AG10803 (cell line): ENCODE measurements at places on chromosomes 11 and 22.

DNA sequence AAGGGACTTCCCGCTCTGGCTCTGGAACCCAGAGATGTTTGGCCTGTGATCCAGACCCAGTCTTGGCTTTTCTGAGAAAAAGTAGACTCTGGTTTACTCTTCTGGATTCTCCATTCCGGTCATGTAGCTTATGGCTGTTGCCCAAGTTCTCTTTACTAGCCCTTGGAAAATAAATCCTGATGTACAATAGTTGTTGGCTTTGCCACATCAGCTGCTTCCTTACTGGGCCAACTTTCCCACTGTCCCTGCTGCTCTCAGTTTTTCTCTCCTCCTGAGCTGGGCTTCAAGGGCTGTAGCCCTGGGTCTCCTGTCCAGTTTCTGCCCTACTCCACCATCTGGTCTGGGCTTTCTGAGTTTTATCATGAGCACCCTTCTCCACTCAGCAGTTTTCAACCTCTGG, 12.5 kb downstream of the PATZ1 start:
- no peak for DNase-seq

GRCh38 chr22:27441706-27442475, 359.7 kb downstream of the MN1 start:
- no peak for DNase-seq

DNA sequence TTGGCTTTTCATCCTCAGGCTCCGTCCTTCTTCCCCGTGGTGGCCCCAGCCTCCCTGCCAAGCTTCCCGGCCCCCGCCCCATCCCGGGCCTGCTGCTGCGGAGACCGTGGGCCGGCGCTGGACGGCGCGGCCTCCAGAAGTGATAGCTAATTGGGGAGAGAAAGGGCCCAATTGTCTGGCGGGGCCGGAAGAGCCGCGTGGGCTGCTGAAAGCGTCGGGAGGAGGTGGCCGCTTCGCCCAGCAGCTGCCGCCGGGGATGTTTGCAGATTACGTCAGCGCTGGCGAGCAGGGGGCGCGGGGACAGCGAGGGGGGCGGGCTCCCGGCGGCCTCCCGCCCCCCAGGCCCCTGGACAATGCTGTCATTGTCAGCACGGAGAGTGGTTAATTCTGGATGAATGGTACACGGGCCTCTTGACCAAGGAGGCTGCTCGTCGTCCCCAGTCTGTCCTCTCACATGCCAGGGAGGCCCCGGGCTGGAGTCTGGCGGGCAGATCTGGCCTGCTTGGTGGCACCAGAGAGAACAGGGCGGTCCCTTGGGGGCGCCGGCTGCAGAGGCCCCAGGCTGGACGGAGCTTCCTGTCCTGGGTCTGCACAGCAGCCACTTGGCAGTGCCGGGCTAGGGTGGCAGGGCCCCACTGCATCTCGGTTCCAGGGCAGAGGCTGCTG, 1.6 kb downstream of the SMIM38 start:
- DNase-seq = peak; percentile 50

DNA sequence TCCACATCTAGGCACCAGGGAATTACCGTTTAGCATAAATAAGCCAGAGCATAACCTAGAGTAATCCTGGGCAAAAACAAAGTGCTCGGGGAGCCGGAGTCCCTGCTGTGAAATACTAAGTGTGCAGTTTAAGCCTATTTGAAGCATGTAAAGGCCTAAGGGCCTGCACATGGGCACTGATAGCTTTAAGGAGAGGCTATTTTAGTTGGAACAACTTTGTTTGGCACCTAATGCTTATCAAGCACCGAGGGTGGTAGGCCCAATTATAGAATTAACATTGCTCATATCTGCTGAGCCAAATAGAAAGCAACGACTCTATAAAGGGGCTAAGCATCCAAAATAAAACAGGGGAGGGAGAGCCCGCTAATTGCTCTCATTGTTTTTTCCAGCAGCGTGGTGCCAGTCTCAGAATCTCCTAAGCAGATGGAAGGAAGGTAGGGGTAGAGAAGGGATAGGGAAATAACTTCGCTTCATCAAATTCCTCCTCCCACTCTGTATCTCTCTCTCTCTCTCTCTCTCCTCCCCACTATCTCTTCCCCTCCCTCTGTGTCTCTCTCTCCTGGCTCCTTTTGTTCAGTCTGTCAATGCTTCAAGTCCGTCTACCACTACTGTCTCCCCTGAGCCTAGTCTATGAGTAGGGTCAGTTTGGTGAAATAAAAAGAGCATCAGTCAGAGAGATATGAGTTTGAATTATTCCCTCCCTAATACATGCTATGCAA, 292.8 kb downstream of the NXPE2 start:
- DNase-seq = no peak

DNA sequence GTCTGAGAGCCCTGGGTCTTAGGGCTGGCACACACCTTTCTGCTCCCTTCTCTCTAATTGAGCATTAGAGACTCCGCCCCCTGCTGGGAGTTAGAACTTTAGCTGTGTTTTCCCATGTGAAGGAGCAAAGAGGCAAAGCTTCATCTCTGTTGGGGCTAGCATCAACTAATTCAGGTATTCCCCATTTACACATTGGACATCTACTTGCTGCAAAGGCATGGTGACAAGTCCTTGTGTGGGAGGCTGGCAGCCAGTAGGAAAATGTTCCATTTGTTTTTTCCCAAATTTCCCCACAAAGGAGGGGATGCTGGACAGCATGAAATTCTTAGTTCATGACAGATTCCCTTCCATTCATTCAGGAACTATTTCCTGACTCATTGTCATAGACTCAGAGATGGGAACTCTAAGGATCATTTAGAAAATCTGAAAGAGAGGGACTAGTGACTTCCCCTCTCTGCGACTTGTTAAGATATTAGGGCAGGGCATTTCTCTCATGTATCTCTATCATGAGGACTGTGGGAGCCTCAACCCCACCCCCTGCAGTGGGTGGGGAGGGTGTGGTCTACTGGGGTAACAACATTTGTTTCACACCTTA, 3.6 kb downstream of the CD44 start:
- DNase-seq = peak; percentile 78

DNA sequence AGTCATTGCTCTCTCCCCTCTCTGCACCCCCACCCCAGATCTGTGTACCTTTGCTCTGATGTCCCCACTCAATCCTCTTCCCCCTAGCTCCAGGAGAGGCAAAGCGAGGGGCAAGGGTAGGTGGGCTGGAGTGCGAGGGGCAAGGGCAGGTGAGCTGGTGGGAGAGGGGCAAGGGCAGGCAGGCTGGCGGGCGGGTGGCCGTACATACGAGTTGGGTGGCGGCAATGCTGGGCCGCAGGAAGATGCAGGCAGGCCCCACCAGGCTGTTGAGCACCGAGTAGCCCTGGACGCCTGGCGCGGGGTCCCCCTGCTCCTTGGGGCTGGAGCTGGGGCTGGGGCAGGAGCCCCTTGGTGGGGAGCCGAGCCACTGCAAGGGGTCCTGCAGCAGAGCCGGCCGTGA, 908 bp downstream of the CABP2 start:
- DNase-seq = no peak

- DNase-seq = peak; percentile 22
These were observed 1.6 kb downstream of the BRD1 start for GRCh38 chr22:49825944-49826602.

GRCh38 chr11:129580278-129580677, 204.6 kb downstream of the BARX2 start:
- no peak for DNase-seq

- DNase-seq = no peak
These were observed 55.7 kb downstream of the PANX1 start for GRCh38 chr11:94184362-94184761.

DNA sequence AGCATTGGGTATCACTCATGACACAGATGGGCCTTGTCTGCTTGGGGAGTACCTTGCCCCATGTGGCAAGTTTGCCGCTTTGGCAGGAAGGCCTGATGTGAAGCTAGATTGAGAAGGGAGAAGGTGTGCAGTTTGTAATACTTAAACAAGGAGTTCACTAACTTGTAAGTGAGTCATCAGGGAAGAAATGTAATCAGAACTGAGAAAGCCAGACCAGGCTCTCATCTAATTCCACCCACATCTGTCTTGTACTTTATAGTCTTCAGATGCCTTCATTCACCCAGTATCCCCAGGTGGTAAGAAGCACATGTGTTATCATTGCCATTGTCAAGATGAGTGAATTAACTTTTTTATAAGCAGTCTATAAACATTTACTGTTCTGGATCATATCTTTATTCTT, 116.0 kb upstream of the DDI1 start:
- peak; percentile 36 for DNase-seq

DNA sequence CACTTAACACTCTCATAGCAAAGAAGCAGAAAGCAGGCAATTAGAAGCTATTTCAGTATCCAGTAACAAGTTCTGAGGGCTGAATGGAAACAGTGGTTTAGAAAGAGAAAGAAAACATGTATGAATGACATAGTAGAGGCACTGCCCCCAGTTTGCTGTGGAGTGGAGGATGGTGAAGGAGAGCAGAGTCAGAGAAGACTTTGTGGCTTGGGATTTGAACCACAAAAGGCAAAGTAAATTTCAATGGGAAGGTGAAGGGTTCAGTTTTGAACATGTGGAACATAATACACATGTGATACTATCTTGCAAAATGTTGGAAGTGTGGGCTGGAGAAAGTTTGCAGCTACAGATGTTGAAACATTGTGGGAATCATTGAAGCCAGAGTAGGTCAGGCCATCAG, 81.4 kb downstream of the SNX19 start:
- peak; percentile 46 for DNase-seq

DNA sequence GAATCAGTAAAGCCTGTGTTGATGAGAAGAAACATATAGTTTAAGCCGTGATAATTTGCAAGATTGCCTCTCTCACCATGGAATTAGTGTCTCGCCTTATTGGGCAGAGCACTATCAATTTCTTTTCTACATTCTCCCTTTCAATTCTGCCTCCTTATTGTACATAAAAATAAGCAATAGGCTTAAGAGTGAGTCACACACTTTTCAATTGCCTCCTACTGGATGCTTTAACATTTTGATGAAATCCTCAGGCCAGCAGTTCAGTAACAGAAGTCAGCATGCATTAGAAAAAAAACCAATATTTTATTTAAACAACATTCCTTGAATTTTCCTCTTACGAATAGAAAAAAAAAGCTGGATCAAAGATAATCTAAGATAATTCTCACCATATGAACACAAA, 33.8 kb upstream of the VWA5A start:
- DNase-seq = no peak

- DNase-seq = peak; percentile 31
These were observed 110.1 kb upstream of the ASPHD2 start for GRCh38 chr22:26318975-26319374.

DNA sequence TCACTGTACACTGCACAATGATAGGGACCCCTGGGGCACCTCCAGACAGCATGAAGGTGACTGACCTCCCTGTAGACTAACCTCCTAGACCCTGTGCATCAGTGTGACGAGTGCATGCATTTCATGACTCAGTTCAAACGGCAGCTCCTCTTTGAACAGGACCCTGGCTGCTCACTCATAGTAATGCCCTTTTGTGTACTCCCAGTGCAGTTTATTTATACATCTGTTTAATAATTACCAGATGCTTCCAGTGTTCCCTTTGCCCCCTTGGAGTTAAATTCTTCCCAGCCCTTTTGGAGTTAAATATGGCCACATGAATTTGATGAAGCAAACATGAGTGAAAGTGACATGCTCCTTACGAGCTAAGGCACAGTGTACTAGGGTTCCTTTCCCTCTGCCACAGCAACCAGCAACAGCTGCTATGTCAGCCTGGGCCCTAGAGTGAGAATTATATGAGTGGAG, 72.4 kb downstream of the PANX1 start:
- peak; percentile 71 for DNase-seq

DNA sequence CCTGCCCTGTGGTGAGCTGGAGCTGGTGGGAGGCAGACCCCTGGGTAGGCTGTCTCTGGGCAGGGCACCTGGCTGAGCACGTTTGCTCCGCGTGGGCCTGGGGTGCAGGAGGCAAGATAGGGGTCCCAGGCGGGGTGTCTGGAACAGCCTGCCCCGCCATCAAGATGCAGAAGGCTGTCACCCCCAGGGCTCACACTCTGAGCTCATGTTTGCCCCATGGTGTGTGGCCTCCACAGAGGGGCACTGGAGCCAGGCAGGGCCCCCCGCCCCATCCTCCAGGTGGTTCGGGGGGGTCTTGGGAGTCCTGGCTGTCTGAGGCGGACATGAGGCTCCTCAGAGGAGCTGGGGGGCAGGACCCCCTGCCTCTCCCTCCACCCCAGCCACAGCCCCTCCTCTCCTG, 28.9 kb upstream of the CARS1 start:
- no peak for DNase-seq

- no peak for DNase-seq
These were observed 13.2 kb downstream of the NAA40 start for GRCh38 chr11:63951779-63952536.

DNA sequence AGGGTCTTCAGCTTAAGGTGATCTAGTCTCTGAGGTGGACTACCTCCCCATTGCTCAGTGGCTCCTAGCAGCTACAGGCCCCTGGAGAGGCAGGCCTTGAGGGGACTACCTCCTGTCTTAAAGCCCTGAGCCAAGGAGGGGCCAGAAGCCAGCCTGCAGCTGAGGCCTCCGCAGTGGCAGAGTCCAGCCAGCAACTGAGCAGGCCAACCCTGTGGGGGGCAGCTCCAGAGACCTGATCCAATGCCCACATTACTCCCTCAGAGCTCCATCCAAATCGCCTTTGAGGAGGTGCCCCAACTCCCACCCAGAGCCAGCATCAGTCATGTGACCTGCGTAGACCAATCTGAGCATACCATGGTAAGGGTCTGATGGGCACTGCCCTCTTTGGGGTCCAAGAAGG, 2.7 kb downstream of the C2CD2L start:
- DNase-seq = no peak
